ENCODE measurements at places on chromosomes 1 and 21.

DNA sequence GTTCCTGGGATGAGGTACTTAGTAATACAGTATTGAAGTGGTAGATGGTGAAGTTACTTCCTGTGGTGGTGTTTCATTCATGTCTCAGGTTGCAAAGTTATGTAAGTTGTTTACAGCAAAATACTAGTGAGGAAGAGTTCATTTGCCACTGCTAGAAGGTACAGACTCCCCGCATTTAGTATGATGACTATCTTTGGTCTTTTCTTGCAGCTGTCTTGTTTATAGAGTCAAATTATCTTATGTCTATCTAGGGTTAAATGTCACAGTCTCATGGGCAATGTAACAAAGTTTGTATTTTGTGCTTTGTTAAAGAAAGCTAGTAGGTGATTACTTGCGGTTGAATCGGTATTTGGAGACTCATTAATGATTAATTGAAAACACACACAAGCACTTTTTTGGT is 50.2 kb downstream of the LRRC8D start:
- no peak for DNase-seq

DNA sequence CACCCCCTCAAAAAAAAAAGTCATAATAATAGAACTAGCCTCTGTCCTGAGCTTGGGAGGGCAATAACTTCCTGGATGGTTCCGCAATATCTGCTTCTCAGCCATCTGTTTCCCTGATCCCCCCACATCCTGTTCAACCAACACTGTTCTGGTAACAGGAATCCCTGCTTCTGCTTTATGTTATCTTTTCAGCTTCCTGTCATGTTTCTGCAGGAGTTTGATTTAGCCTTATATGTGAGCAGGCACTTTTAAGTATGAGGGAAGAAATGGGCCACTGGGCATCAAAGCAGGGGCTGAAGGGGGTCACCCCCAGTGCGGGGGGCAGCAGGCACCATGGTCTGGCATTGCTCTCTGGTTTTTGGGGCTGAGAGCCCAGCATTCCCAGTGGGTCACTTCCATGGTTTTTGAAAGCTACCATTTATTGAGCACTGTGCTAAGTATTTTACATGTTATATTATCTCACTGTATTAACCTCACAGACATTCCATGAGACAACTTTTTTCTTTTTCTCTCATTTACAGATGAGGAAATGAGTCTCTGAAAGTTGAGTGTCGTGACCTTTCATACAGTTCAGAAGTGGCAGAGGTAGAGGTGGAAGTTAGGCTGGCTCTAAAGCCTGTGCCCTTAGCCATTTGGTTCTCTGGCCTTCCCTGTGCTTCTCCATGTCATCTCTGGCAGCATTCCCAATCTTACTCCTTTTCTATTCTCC is 61.9 kb downstream of the DNTTIP2 start:
- no peak for DNase-seq

GRCh38 chr1:21645550-21645949 is 23.6 kb downstream of the RAP1GAP start:
- no peak for DNase-seq

DNA sequence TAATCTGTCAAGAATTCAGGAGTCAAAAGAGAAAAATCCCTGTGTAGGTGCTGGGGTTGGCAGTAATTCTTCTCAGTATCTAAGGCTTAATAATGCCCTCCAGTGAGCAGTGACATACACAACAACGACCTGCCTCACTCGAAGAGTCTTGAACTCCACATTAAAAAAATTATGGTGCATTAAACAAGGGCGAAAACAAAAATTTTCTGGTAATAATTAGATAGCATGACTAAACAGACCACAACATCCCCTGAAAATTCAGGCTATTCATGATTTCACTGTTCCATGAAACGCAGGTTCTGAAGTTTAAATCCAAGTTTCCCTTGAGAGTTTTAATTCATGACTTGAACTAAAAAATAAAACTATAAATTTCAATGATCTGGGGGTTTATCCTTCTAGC is 5.1 kb downstream of the SRSF4 start:
- no peak for DNase-seq

GRCh38 chr21:27595716-27596115 is 628.8 kb upstream of the ADAMTS5 start:
- DNase-seq = no peak

DNA sequence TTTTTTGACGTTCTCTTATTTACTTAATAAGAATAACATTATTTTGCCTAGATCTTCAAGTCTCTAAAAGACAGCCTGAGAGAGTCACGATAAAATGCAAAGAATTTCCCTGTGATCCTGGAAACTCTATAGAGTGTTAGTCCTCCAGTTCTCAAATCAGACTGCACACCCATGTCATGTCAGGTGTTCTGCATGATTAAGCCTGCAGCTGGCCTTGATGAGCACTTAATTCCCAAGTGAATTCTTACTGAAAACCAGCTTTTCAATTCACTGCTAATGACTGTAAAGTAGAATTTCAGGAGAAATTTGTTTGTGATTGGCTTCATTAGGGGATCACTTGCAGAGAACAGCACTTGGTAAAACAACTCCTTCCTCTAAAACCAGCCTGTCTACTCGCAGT is 41.9 kb downstream of the CHML start:
- DNase-seq = no peak

GRCh38 chr1:112264553-112264952 is 131.5 kb upstream of the CTTNBP2NL start:
- no peak for DNase-seq

- DNase-seq = peak; percentile 82
Observed at GRCh38 chr1:43227143-43227764, 42.5 kb upstream of the TMEM125 start.

- no peak for DNase-seq
Observed at GRCh38 chr1:202164271-202165037, 4.1 kb upstream of the PTPN7 start.

DNA sequence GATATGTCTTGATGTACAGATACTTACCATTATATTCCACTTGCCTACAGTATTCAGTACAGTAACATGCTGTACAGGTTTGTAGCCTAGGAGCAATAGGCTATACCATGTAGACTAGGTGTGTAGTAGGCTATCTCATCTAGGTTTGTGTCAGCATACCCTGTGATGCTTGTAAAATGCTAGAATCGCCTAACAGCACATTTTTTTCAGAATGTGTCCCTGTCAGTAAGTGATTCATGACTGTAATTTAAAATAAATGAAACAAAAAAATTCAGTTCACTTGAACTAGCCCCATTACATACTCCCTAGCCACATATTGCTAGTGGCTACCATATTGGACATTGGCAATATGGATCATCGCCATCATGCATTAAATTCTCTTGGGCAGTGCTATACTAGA is 51.3 kb downstream of the CLIC4 start:
- no peak for DNase-seq

- no peak for DNase-seq
Observed at GRCh38 chr1:151574575-151575529, 34.7 kb downstream of the TUFT1 start.

DNA sequence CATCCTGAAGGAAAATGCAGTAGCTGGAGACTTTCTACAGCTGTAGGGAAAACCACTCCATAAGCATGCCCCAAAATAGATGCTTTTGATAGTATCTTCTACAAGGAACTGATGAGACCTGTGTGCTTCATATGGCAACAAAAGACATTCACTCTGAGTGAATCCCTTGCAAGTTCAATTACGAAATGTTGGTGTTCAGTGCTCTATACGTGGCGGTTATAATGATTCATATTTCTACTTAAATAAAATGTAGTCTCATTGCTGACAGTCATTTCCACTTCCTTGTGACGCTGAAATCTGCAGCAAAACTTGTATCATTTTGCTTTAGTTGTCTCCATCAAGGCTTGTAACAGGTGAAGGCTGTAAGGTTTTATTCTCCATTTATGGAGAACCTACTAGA is 20.6 kb downstream of the TOR1AIP2 start:
- DNase-seq = no peak

DNA sequence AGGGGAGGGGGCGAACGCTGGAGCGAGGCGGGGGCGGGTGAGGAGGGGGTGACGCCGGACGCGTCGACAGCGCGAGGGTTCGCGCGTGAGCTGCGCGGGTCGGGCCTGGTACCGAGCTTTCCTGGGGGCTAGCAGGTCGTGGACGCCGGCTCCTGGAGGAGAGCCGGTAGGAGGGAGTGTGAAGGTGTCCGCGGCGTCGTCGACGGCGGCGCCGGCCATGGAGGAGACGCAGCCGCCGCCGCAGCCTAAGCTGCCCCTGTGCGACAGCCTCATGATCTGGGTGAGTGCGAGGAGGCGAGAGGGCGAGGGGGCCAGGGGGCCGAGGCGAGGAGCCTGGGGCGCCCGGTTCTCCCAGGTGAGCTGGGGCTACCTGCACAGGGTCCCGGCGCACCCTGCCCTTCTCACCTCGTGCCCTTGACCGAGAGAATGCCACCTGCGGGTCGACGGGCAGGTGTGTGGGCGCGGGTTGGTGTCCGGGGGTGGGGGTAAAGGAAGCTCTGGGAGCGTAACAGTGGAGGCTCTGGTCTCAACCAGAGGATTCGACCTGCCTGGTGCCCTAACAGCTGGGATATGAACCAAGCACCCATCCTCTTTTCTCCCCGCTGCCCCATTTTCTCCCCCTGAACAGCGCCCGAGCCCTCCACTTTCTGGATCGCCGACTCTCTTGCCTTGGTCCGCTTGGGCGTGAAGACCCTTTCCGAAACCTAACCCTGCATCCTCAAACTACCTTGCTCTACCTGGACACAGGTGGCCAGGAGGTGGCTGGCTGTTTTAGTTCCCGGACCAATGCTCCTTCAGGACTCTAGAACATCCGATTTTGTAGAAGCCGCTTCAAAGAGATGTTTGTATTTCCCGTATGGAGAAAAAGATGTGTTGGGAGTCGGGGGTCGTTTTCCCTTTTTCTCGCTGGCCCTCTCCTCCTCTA is at the start of gene HOOK1:
Gene HOOK1 (plus strand): TSS at position 49 of the 925 bp plus-strand sequence. CDS start 169 bp downstream, at position 218.
- peak; percentile 41 for DNase-seq

- no peak for DNase-seq
Observed at GRCh38 chr1:9233241-9233941, 1.2 kb upstream of the H6PD start.

- DNase-seq = no peak
Observed at GRCh38 chr21:38561613-38562581, 63.6 kb upstream of the ERG start.

DNA sequence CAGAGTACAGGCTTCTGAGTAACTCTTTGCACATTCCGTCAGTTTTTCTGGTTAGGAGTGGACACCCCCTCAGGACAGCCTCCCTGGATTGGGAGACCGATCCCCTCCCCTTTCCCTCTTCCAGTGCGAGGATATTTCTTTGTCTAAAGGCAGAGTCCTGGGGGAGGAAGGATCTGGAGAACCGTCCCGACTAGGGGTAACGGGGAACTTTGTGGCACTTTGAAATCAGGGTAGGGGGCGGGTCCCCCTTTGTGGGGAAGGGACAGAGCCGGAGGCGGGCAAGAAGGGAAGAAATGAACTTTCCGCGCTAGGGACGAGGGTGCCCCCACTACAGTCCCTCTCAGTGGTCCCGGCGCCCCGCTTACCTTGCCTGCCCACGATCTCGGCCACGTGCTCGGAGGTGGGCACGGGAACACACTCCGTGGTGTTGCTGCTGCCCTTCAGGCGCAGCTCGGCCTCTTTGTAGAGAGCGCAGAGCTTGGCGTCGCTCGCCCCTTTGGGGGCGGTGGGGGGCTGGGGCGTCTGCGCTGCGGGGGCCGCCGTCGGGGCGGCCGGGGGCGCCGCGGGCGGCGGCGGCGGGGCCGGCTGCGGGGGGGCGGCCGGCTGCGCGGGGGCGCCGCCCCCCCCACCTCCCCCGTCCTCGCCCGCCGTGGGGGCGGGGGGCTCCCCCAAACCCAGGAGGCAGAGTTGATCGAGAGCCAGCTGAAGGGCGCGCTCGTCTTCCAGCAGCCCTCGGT is 917 bp downstream of the MEX3A start:
- DNase-seq = peak; percentile 77

DNA sequence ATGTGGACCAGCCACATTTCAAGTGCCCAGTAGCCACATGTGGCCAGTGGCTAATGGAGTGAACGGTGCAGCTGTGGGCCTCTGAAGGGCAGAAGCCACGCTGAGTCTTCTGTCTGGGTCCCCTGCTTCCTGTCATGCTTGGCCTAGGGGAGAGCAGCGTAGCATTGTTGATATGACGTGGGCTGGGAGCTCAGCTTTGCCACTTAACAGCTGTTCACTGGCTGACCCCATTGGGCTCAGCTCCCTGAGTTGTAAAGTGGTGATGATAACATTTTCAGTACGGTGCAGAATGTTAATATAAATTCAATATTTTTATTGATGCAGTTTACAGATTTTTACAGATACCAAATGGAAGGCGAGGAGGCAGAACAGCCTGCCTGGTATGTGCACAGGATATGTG is 4.5 kb downstream of the PODN start:
- no peak for DNase-seq

DNA sequence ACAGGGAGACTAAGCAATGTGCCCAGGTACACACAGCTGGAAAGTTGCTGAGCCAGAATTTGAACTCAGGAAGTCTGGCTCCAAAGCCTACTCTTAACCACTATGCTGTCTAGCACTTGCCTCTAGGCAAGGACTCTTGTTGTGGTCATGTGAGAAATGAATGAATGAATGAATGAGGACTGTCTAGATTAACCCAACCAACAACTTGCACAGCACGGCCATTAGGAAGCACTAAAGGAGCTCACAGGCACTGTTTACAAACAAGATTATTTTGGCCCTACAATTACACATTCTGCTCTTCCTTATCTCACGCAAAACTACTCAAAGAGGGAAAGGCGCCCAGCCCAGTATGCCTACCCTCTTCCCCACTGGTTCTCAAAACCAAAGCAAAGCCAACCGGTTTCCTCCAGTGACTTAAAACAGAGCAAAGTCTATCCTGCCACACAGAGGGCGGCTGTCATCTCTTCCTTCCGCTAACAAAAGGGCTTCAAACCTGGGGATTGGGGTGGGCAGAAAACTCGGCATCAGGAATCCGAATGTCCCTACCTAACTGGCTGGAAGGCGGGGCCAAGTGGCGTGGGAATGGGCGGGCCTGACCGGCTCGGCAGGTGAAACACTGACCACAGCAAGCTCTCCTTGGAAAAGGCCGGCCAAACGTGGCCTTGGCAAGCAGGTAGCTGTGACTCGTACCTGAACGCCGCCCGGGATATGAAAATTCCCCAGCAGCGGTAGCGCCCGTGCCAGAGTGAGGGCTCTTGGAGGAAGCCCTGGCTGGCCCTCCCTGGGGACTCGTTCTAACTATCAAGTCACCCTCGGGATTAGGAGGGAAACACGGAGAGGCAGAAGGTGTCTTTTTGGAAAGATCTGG is 948 bp downstream of the STK40 start:
- DNase-seq = peak; percentile 46

GRCh38 chr1:199404191-199404590 is 623.3 kb upstream of the NR5A2 start:
- no peak for DNase-seq
